ENCODE measurements at places on chromosomes 3 and 15. TPM values are rescaled to one million over a fixed set of nuclear protein-coding genes. Genes with fewer than 3 reads are reported as not detected.

GRCh38 chr3:190589326-190589725, 75.4 kb downstream of the IL1RAP start:
- no peak for DNase-seq

GRCh38 chr3:184578822-184579221, 17.2 kb downstream of the EPHB3 start:
- DNase-seq = no peak

DNA sequence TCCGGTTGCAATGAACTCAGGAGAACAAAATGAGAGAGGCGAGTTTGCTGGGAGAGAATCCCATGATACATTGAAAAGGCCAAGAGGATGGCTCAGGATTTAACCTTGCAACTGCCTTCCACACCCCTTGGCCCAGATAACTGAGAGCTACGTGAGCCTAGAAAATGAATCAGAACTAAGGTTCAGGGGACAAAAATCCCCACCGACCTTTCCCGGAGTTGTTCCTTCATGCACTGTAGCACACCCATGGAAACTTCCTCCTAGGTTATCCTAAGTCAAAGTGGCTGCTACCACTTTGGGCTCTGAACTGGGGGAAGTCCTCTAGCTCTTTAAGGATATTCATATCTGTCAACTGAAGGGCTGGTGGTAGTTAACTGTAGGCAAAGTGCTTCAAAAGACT, 58.3 kb upstream of the SLC4A7 start:
- DNase-seq = no peak

GRCh38 chr15:66411190-66411589, 24.5 kb downstream of the MAP2K1 start:
- DNase-seq = no peak

Gene PPP2R3A
- 45.6 TPM for total RNA-seq

All from Calu3 (cell line).